ENCODE measurements at places on chromosomes 2 and 18.

DNA sequence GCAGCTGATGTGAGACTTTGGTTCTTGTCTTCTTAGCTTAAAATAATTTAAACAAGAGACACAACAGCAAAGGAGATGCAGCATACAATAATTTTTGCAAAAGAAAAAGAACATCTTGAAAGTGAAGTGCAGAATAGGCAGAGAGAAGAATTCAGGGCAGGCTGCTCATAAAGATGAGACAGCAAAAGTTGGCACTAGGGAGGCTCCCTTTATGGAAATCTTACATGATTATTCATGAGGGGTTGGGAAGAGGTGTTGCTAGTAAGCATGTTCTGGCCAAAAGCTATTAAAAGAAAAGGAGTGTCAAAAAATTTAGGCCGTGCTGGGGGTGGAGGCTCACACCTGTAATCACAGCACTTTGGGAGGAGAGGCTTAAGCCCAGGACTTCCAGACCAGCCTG, 4.2 kb upstream of the ALPP start:
- no peak for DNase-seq

- DNase-seq: no peak
These were observed 63.9 kb downstream of the PHLPP1 start for GRCh38 chr18:62778976-62779869.

DNA sequence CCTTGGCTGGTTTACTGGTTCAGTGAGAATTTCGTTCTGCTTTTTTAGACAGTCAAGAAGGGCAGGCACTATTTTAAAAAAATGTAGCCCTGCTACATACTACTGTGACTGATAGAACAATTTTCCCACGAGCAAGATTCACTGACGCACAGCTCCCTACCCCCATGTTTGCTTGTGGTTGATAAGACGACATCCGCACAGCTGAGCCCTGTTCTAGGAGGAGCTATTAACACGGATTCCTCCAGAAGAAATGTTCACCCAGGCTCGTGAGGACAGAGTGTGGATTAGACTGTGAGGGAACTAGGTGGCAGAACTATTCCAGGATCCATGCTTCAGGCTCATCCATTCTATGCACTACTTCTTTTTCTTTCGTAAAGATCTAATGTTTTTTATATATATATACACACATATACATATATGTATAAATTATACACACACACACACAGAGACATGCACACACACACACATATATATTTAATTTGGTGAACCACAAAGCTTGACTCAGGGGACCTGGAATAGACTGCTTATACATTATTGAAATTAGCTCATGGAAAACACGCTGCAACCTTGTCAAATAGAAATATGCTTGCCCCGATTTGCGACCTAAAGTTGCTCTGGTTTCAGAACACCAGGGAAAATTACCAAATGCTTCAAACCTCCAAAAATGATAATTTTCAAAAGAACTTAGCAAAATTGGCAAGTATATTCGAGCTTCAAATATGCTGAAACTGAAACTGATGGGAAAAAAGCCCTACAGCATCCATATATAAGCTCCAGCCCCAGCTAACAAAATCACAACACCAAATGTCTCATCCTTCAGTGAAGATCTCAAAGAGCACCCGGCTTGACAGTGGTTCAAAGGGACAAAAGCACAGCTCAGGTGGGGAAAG, 370.4 kb downstream of the SOCS6 start:
- peak; percentile 88 for DNase-seq

- DNase-seq: no peak
These were observed 3.6 kb upstream of the ST3GAL5 start for GRCh38 chr2:85892216-85892944.

DNA sequence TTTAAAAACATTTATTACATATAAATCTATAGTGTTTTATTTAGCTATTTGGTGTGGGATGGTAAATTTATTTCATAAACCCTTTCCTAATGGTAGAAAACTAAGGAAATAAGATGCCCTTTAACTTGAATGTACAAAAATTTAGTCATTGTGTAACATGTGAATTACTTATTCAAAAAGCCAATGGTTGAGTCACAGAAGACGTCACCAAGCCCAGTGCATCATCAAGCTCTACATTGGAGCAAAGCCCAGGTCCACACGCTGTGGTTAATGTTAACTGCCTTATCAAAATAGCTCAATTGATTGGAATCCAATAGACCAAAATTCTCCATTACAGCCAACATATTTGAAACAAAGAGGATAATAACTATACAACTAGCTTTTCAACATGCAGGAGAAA, 145.5 kb upstream of the LYPD1 start:
- DNase-seq: no peak

DNA sequence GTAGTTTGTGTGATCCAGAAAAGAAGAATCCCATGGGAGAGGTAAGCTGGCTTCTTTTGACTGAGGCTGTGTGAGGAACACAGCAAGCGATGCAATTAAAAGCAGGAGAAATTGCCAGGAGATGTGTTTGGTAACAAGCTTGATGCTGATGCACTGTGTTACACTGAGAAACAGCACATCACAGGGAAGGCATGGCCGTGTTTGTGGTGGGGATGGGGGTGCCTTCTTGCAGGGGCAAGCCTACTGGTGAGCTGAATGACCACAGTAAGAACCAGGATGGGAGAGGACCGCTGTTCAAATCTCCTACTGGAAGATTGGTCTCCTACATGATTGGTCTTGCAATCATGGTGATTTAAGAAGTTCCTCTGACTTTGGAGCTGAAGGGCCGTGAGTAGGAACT, 477.7 kb upstream of the HS6ST1 start:
- DNase-seq: no peak

- no peak for DNase-seq
These were observed 22.0 kb downstream of the EPC2 start for GRCh38 chr2:148666555-148666954.

DNA sequence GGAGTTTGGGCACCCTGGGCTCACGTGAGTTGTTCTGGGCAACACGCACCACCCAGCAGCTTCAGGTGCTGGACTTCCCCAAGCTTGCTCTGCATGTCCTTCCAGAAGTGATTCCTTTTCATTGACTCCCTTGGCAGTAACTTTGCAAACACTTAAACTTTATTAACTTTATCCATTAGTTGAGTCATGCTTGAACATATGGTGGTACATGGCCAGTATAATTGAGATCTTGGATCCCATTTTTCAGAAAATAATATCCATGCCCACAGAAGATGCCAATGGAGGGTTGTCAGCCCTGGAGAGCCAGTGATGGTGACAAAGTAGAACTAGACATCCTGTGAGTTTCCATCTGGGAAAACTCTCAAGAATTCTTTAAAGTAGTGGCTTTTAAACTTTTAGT, 144.2 kb downstream of the COPS8 start:
- no peak for DNase-seq

GRCh38 chr2:8276026-8276425, 405.8 kb upstream of the ID2 start:
- no peak for DNase-seq

DNA sequence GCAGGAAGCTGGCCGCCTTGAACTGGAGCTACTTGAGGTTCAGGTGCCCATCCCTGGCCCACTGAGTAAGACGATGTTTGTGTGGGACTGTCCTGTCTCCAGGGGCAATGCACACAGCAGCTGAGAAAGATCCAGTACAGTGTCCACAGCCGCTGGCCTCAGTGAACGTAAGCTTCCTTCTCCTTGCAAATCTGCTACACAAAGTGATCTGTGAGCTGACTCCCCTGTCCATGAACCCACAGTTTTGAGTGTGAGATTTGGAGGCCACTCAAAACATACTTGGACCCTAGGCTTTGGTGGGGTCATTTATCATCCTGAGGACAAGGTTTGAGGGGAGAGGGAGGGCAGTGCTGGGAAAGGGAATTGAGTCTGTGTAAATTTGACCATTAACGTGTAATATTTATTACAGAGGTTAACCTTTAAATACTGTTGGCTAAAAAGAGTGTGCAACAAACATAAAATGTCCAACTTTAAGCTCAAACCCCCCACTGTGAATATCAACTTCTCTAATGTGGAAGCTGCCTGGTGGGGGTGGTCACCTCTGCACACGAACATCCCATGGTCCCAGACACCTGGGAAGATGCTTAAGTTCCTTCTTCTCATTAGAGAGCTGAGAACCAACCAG, 4.9 kb upstream of the CYS1 start:
- DNase-seq: no peak

DNA sequence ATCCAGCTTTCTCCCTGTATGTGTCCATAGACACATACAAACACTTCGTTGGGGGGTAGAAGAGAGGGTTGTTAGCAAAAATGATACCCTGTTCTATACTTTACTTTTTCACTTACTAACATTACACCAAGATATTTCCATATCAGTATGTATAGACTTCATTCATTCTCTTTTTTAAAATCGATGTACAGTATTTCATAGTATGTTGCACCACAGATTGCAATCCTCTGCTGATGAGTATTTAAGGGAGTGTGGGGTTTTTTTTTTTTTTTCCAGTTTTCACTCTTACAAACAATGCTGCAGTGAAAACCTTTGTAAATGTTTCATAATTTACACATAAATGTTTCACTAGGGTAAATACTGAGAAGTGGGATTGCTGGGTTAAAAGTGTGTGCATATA, 402.3 kb downstream of the LRATD1 start:
- DNase-seq: no peak

DNA sequence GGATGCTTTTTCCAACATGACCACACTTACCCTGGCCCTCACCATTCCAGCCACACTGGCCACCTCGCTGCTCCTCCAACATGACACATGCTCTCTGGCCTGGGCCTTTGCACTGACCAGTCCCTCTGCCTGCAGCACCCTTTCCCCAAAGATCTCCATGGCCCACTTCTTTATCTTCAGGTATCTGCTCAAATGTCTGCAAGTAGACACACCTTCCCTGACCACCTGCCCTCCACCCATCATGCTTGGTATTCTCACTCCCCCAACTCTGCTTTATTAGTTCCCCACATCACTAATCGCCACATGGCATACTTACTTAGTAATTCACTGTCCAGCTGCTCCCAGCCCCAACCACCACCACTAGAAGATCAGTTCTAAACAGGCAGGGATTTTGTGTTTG, 214.2 kb downstream of the BCL11A start:
- DNase-seq: no peak

- no peak for DNase-seq
These were observed 486.7 kb upstream of the GCFC2 start for GRCh38 chr2:76197428-76197827.

DNA sequence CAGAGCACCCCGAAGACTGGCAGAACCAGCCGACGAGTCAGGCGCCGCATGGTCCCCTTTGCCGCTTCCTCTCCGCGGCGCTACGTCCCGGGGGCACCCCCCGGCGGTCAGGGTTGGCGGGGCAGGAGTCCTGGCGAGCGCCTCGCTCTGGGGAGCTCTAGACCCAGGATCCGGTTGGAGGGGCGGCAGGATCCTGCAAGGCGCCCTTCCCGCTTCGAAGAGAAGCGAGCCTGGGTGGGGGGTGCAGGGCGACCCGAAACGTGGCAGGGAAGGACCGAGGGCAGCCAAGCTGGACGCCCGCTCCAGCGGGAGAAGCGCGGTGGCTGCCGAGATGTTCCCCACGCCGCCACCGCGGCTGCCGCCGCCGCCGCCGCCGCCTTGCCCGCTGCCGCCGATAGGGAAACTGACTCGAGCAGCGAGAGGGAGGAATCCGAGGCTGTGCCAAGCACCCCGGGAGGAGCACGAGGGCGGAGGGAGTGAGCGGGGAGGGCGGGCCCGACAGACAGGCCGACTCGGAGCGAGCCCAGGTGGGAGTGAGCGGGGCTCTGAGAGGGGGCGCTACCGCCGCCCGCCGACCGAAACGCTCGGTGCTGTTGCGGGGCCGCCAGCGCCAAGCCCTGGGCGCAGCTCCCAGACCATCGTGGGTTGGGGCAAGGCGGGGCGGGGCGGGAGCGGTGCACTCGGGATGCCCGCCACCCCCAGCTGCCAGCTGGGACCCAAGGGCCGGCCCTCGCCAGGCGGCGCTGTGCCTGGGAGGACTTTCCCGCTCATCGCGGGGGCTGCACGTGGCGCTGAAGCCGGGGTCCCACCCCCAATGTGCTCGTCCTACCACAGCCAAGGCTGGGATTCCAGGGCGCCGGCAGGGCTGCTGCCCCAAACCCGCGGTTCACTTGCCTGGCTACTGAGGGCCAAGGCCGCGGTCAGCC, at the start of gene GALNT14:
Gene GALNT14, minus strand, starts transcription at position 404 of the 926 bp plus-strand sequence. Its CDS starts 354 bp downstream, at position 50.
- no peak for DNase-seq

GRCh38 chr2:115606350-115606749, 1163.9 kb downstream of the DPP10 start:
- no peak for DNase-seq

GRCh38 chr18:62697636-62698035, 17.7 kb upstream of the PHLPP1 start:
- no peak for DNase-seq

DNA sequence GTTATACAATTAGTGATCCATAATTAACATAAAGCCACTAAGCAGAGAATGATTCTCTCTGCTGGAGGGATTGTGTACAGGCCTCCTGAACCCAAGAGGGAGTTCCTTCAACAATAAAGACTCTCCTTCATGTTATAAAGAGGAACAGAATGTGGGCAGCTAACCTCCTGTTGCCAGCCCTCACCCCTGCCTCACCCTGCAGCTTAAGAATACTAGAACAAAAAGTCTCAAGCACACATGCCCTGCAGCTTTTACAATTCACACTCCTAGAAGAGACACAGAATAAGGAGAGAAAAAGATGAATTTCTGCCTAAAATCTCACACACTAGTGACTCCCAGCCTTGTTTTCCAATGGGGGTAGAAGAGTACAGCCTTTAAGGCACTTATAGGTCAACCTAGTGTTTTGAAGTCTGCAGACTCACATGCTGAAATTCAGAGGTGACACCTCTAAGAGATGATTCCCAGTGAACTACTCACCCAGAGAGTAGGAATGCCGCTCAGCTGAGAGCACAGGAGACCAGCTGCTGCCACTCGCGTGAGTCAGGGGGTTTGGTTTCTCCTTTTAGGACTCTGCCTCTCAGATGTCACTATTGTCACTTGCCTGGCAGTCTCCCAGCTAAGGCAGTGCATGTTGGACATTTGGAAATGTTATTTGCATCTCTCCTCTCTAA, 32.5 kb upstream of the IL1RL1 start:
- no peak for DNase-seq

GRCh38 chr2:37318401-37318800, 6.2 kb downstream of the PRKD3 start:
- DNase-seq: no peak

DNA sequence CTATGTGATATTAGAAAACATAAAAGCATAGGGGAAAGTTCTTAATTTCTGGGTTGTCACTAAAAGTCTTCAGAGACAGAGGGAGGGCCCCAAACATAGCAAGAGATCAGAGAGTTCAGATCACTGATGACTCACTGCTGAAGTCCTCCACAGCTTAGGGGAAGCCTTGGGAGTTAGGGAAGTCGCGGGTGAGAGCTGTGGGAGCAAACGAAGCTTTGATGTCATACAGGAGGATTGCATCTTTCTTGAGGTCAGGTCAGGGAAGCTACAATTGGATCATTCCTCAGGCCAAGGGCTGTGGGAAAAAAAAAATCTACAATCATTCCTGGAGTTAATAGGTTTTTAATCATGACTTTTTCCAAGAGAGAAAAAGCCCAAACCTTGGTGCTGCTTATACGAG, 96.2 kb downstream of the COPS8 start:
- DNase-seq: no peak

GRCh38 chr18:62455222-62455621, 67.6 kb upstream of the ZCCHC2 start:
- no peak for DNase-seq
